ENCODE measurements at places on chromosomes 1 and 21. TPM values are rescaled to one million over a fixed set of nuclear protein-coding genes. Genes with fewer than 3 reads are reported as not detected.

The CLCA4 gene
- not detected for total RNA-seq

The HTR1D gene
- 0.20 TPM for total RNA-seq

The MROH9 gene
- not detected for total RNA-seq

The HORMAD1 gene
- total RNA-seq: not detected

The GJA4 gene
- total RNA-seq: not detected

The OR6K3 gene
- total RNA-seq: not detected

The TTC39A gene
- 28.0 TPM for total RNA-seq

The NES gene
- 375 TPM for total RNA-seq

GRCh38 chr1:37038227-37039093 lies 4.1 kb upstream of the GRIK3 start:
- peak; percentile 36 for DNase-seq
- no peak overlapping the region for H3K4me3 ChIP-seq
- H3K27ac ChIP-seq: no peak overlapping the region
- H3K27me3 ChIP-seq: peaks cover 14% of the 10 kb centered on the region
- no peaks in the 10 kb centered on the region for H3K36me3 ChIP-seq

DNA sequence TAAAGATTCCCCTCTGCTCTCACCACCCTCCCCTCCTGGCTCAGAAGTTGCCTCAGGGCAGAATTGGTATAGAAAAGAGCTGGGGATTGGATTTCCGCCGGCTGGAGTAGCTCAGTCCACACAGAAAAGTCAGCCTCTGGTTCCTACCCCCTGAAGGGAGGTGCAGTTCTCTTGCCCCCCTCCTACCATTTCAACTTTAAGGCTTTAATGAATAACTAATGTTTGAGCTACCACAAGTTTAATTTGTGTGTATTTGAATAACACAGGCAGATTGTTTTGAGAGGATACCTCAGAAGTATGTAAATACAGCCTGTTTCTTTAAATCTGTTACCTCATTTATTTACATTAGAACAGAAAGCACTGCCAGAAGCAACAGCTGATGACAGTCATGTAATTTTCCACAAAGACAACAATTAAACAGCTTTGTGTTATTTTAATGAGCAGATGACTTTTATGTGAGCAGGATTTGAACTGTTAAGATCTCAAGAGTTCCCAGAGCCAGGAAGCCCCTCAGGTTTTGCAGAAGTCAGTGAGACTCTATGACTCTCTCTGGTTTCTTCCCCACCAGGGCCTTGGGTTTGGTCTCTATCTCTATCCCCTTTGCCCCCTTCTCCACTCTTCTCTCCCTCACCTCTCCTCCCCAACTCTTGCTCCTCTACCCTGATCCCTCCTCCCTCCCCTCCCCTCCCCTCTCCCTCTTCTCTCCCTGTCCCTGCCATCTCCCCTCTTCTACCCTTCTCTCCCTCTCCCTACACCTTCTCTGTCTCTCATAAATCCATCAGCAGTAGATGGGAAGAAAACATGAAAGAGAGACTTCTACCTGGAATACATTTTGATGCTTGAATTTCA lies 26.3 kb downstream of the DUSP10 start:
- H3K27me3 ChIP-seq: no peaks in the 10 kb centered on the region
- H3K4me3 ChIP-seq: peak overlapping the region; percentile 16
- peaks cover 39% of the 10 kb centered on the region for H3K4me1 ChIP-seq
- no peaks in the 10 kb centered on the region for H3K36me3 ChIP-seq
- DNase-seq: peak; percentile 31

GRCh38 chr21:42118901-42119300 lies 47.8 kb downstream of the UMODL1 start:
- H3K4me1 ChIP-seq: peaks cover 28% of the 10 kb centered on the region
- H3K4me3 ChIP-seq: no peak overlapping the region
- no peak overlapping the region for H3K27ac ChIP-seq
- no peak for DNase-seq
- no peaks in the 10 kb centered on the region for H3K36me3 ChIP-seq

GRCh38 chr1:87284456-87285240 lies 44.0 kb upstream of the LMO4 start:
- no peak overlapping the region for H3K4me3 ChIP-seq
- no peak for DNase-seq
- peaks cover 2% of the 10 kb centered on the region for H3K27me3 ChIP-seq
- H3K27ac ChIP-seq: no peak overlapping the region

DNA sequence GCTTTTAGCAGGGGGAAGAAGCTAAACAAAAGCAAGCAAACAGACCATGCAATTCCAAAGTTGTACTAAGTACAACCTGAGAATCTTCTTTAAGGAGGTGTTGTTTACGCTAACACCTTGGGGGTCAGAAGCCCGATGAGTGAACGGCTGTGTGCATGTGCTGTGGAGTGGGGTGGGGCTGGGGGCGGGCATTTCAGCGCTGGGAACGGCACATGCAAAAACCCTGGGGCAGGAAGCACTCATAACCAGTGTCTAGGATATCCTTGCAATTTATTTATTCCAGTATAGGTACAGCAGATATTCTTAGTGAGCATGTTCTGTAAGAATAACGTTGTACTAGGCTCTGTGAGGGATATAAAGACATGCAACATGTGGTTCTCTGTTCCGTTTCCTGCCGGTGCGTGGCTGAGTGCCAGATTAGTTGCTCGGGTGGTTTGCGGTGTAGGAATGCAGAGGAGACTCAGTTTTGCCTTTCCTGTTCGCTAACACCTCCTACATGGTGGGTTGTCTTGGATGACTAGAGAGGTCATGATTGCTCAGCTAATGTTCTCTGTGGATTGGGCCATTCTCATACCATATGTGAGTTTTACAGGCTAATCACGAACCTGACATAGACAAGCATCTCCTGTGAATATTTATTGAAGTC lies 3.7 kb downstream of the FASLG start:
- no peak overlapping the region for H3K4me3 ChIP-seq
- no peak for DNase-seq
- no peaks in the 10 kb centered on the region for H3K27me3 ChIP-seq
- H3K27ac ChIP-seq: no peak overlapping the region
- H3K4me1 ChIP-seq: no peaks in the 10 kb centered on the region

GRCh38 chr1:68955424-68955823 lies 458.5 kb upstream of the DEPDC1 start:
- H3K4me3 ChIP-seq: no peak overlapping the region

GRCh38 chr21:44740742-44741141 lies 29.4 kb upstream of the TSPEAR start:
- no peak overlapping the region for H3K4me3 ChIP-seq
- no peak for DNase-seq
- peaks cover 30% of the 10 kb centered on the region for H3K36me3 ChIP-seq
- no peak overlapping the region for H3K27ac ChIP-seq
- no peaks in the 10 kb centered on the region for H3K4me1 ChIP-seq
- H3K27me3 ChIP-seq: peaks cover 10% of the 10 kb centered on the region

DNA sequence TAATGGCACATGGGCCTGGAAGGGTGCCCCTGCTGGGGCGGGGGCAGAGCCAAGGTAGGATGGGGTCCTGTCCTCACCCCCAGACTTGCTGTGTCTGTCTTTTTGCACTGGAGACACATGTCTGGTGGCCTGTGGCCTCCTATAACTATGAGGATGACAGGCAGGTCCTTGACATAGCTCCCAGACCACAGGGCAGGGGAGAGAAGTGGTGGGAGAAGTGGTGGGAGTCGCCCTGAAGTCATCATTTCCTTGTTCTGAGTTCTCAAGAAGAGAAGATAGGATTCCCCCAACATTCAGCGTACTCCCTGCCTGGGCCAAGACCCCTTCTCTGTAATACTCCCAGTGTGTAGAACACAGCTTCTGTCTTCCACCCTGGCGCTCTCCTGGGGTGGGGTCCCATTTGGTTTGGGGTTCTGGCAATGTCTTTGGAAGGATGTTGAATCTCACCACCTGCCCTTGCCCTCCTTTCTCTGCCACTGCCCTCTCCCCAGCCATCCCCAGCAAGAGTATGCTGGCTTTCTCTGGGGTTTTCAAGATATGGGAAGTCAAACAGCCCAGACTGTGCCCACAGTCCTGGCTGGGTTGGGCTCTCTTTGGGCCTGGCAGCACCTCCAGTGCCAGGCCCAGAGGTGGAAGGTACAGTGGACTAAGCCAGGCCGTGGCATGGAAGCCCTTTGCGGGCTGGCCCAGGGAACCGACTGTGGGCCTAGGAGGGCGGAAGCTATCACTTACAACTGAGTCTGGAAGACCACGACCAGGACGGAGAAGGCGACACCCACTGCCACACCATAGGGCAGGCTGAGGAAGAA lies 19.4 kb downstream of the SLC26A9 start:
- no peak overlapping the region for H3K27ac ChIP-seq
- H3K27me3 ChIP-seq: peaks cover 5% of the 10 kb centered on the region
- DNase-seq: no peak
- peaks cover 8% of the 10 kb centered on the region for H3K4me1 ChIP-seq
- peaks cover 6% of the 10 kb centered on the region for H3K36me3 ChIP-seq
- H3K4me3 ChIP-seq: no peak overlapping the region

GRCh38 chr1:245015031-245015430 lies 139.8 kb upstream of the KIF26B start:
- H3K36me3 ChIP-seq: no peaks in the 10 kb centered on the region
- DNase-seq: no peak
- no peaks in the 10 kb centered on the region for H3K27me3 ChIP-seq

DNA sequence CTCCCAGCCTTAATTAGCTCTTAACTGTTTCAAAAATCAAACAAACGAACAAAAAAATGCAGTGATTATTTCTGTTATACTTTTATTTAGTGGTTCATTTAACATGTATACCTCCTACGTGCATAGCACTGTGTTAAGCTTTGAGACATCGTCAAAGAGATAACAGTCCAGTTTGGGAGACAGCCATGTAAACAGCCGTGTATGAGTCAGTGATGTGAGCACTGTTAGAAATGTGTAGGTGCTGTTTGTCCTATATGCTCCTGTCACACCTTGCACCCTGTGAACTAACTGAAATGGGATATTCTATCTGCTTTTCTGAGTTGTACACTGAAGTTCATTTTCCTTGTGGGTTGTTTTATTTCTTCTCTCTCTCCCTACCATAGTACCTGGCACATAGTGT lies 109.7 kb upstream of the CACYBP start:
- H3K4me3 ChIP-seq: no peak overlapping the region
- H3K27me3 ChIP-seq: no peaks in the 10 kb centered on the region
- DNase-seq: no peak
- no peaks in the 10 kb centered on the region for H3K36me3 ChIP-seq
- no peaks in the 10 kb centered on the region for H3K4me1 ChIP-seq
- H3K27ac ChIP-seq: no peak overlapping the region

GRCh38 chr1:47181955-47182675 lies 7.7 kb downstream of the PDZK1IP1 start:
- no peaks in the 10 kb centered on the region for H3K36me3 ChIP-seq
- H3K4me3 ChIP-seq: no peak overlapping the region
- no peak overlapping the region for H3K27ac ChIP-seq
- H3K4me1 ChIP-seq: peaks cover 19% of the 10 kb centered on the region

- no peaks in the 10 kb centered on the region for H3K27me3 ChIP-seq
- no peaks in the 10 kb centered on the region for H3K4me1 ChIP-seq
- H3K36me3 ChIP-seq: no peaks in the 10 kb centered on the region
- no peak overlapping the region for H3K4me3 ChIP-seq
Measured at GRCh38 chr1:118113261-118113660, 71.8 kb downstream of the SPAG17 start.

DNA sequence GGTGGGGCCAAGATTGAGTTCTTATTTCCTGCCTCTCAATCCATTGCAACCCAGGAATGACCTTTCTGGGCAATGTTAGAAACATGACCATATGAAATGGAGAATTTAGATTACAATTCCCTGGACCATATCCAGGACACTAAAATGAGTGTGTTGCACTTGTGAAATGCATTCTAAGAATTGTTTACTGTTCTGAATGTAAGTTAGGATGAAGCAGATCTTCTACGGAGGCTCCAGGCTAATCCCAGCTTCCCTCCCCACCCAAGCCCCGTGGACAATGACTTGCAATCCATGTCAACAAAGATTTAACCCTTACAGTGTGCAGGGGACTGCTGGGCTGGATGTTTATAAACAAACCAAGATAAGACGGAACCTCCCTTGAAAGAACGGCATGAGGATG lies 31.7 kb upstream of the HAO2 start:
- H3K4me3 ChIP-seq: no peak overlapping the region
- no peak overlapping the region for H3K27ac ChIP-seq
- DNase-seq: no peak
- H3K4me1 ChIP-seq: no peaks in the 10 kb centered on the region
- H3K36me3 ChIP-seq: no peaks in the 10 kb centered on the region

DNA sequence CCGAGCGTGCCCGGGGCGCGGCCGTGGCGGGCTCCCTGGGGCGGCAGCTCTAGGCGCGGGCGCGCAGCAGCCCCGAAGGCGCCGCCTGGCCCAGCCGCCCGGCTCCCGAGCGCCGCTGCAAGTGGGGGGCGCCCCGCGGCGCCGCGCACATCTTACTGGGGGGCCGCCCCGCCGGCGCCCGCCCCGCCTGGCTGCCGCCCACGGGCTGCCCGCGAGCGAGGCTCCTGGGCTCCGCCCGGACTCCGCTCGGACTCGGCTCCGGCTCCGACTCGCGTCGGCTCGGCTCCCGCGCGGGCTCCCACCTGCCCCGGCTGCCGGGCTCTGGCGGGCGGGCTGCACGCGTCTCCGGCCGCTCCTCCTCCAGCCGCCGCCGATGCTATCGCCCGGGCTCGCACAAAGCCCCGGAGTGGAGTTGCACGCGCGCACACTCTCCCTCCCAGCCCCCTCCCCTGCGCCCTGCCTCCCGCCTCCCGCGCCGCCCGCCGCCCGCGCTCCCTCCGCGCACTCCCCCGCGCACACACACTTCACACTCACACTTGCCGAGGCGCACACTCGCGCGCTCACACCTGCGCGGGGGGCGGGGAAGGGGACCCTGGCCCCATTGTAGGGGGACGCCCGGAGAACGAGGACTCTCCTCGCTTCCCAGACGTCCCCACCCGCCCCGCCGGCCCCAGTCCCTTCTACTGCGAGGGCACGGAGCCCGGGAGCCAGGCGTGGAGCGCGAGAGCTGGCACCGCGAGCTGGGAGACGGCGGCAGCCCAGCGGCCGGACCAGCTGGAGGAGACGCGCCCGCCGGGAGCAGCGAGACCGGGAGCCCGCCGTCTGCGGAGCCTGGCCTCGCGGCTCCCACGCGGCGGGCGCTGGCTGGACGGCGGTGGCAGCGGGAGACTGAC lies at the start of gene GRIK3:
Gene GRIK3 (minus strand): TSS at position 395 of the 893 bp plus-strand sequence. CDS start 407 bp downstream, outside the sequence.
- peak within 1 kb of the TSS; percentile 80 for H3K4me3 ChIP-seq
- peak; percentile 80 for DNase-seq
- H3K27me3 ChIP-seq: peaks cover 14% of the 10 kb centered on the region
- peaks cover 36% of the 10 kb centered on the region for H3K4me1 ChIP-seq

GRCh38 chr21:14523234-14523633 lies 22.9 kb downstream of the SAMSN1 start:
- no peak for DNase-seq
- H3K36me3 ChIP-seq: no peaks in the 10 kb centered on the region
- H3K27ac ChIP-seq: peak overlapping the region; percentile 79
